SJCRH30 (cell line): ENCODE measurements at places on chromosomes 16 and 17.

DNA sequence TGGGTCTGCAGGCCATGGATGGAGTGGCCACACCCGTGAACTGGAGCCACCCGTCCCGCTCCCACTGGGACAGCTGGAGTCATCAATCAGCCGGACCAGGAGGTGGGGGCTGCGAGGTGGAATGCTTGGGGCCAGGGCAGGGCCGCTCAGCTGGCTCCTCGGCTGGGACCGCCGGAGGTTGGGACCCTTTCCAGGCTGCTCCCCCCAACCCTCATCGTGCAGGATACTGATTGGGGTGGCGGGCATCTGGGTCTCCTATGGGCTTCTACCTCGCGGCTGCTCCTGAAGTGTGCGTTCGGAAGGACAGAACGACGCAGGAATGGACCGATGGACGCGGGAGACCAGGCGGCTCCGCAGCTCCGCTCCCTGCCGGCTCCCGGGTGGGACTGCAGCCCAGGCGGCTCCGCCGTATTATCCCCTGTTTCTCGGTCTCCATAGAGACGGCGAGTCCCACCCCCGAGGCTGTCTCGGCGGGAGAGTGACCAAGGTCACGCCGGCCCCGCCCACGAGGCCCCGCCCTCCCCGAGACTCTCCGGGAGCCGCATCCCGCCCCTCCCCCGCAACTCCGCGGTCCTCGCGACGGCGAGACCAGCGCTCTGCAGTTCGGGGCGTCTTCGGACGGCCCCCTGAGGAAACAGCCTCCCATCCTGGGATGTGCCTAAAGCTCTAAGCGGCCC is at the start of gene TPPP3:
TSS of gene TPPP3 (minus strand) at position 388 of the 677 bp plus-strand sequence. CDS start 2,387 bp downstream, outside the sequence.
- H3K27ac ChIP-seq, result peak within 1 kb of the TSS; percentile 77
- peak; percentile 97 for DNase-seq
- peaks cover 38% of the 10 kb centered on the region for H3K4me1 ChIP-seq
- H3K27me3 ChIP-seq, result no peaks in the 10 kb centered on the region
- H3K4me3 ChIP-seq, result peak within 1 kb of the TSS; percentile 67

- no peak overlapping the region for H3K27ac ChIP-seq
- H3K36me3 ChIP-seq, result no peaks in the 10 kb centered on the region
- H3K27me3 ChIP-seq, result peaks cover 63% of the 10 kb centered on the region
- DNase-seq, result no peak
- H3K4me3 ChIP-seq, result peak overlapping the region; percentile 48
Measured at GRCh38 chr17:20009052-20009301, 182 bp upstream of the SPECC1 start.

DNA sequence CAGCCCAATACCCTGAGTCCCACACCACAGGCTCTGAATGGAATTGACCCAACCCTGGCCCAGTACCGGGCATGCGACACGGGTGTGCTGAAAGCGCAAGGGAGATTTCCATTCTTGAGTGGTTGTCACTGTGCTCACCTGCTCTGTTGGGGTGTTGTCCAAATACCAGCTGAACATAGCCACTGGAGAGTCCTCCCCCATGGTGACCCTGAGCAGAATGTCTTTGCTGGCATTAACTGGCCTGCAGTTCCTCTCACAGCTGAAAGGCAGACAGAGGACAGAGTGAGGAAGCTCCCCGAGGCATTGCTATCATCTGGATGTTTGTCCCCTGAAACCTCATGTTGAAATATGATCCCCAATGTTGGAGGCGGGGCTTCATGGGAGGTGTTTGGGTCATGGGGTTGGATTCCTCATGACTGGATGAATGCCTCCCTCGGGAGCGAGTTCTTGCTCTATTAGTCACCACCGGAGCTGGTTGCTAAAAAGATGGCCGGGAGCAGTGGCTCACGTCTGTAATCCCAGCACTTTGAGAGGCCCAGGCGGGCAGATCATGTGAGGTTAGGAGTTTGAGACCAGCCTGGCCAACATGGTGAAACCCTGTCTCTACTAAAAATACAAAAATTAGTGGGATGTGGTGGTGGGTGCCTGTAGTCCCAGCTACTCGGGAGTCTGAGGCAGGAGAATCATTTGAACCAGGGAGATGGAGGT is 57.3 kb upstream of the BCO1 start:
- no peak overlapping the region for H3K4me3 ChIP-seq
- no peak overlapping the region for H3K27ac ChIP-seq
- DNase-seq, result peak; percentile 92
- no peaks in the 10 kb centered on the region for H3K27me3 ChIP-seq
- no peaks in the 10 kb centered on the region for H3K36me3 ChIP-seq

DNA sequence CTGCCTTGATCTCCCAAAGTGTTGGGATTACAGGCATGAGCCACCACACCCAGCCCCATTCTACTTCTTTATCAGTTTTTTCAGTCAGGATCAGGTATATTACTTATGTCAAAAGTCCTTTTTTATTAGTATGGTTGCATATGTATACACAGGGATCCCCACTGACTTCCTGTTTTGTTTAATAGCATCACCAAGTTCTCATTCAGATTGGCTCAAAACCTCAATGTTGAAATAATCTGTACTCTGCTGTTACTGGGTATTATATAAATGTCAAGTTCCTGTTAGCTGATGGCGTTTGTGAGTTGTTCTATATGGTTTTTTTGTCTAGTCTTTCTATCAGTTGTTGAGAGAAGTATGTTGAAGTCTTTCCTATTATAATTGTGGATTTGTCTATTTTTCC is 168.5 kb downstream of the BCAS3 start:
- H3K4me3 ChIP-seq, result no peak overlapping the region
- DNase-seq, result no peak
- H3K4me1 ChIP-seq, result no peaks in the 10 kb centered on the region
- H3K27me3 ChIP-seq, result no peaks in the 10 kb centered on the region
- no peak overlapping the region for H3K27ac ChIP-seq

DNA sequence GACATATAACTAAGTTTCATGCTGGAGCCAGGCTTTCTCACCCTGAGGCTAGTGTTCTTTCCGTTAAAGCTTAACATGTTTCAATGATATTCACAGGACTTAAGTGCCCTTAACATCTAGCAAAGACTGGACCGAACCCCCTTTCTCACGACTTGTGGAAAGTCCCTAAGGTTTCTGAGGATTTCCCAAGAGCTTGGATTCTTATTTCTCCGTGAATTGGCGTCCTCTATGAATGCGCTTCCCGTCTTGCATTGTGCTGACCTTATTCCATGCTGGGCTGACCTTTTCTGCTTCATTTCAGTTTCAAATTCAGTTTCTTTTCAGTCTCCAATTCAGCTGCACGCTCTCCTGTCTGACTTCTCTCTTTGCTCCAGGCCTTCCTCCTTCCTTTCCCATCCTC is 206.4 kb downstream of the HS3ST3A1 start:
- DNase-seq, result no peak
- H3K27ac ChIP-seq, result no peak overlapping the region
- no peak overlapping the region for H3K4me3 ChIP-seq
- H3K4me1 ChIP-seq, result peaks cover 3% of the 10 kb centered on the region; the same call in 1 of the 2 replicates
- H3K27me3 ChIP-seq, result no peaks in the 10 kb centered on the region

GRCh38 chr16:27932542-27933135 is 130.9 kb downstream of the GSG1L start:
- H3K27ac ChIP-seq, result no peak overlapping the region
- H3K36me3 ChIP-seq, result no peaks in the 10 kb centered on the region
- H3K4me3 ChIP-seq, result no peak overlapping the region
- DNase-seq, result no peak
- no peaks in the 10 kb centered on the region for H3K27me3 ChIP-seq
- H3K4me1 ChIP-seq, result no peaks in the 10 kb centered on the region

- peaks cover 13% of the 10 kb centered on the region; the same call in 1 of the 2 replicates for H3K36me3 ChIP-seq
- no peak overlapping the region for H3K27ac ChIP-seq
- H3K4me3 ChIP-seq, result no peak overlapping the region
- no peak for DNase-seq
Measured at GRCh38 chr17:32157225-32157624, 14.9 kb downstream of the RHOT1 start.

DNA sequence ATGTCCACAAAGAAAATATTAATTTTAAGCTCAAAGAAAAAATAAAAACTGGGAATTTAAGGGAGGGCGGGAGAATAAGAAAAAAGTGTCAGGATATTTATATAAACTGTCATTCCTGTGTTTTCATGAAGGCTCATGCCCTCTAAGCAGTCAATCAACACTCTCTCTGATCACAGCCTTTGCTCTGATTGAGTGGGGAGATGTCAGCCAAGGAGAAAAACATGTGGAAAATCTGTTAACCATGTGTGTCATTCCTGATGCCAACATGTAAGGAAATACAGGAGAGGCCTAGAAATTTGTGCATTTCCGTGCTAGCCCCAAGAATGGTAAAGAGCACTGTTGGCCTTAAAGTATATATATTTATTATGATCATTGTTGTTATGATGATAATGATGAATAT is 137.9 kb upstream of the IRX5 start:
- no peak for DNase-seq
- no peak overlapping the region for H3K4me3 ChIP-seq
- no peaks in the 10 kb centered on the region for H3K27me3 ChIP-seq

- peaks cover 5% of the 10 kb centered on the region for H3K4me1 ChIP-seq
- H3K36me3 ChIP-seq, result no peaks in the 10 kb centered on the region
- no peak overlapping the region for H3K4me3 ChIP-seq
- no peaks in the 10 kb centered on the region for H3K27me3 ChIP-seq
- no peak for DNase-seq
- H3K27ac ChIP-seq, result no peak overlapping the region
Measured at GRCh38 chr17:9140550-9141424, 119.5 kb downstream of the NTN1 start.

DNA sequence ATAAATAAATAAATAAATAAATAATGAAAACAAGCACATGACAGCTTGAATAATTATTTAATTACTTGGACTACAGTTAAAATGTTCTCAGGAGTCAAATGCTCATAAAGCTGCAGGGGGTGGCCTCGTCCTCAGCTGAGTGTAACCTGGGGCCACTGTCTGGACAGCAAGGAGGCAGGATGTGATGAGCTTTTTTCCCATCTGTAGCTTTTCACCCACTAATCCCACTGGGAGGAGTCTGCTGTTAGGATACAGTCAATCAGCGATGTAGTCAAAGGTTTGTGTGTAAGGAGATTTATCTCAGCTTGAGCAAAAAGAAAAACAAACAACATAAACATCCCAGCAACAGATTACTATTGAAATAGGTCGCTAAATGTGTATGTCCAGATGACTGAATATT is 22.5 kb downstream of the ZCCHC14 start:
- H3K4me1 ChIP-seq, result peaks cover 5% of the 10 kb centered on the region
- H3K36me3 ChIP-seq, result no peaks in the 10 kb centered on the region
- no peaks in the 10 kb centered on the region for H3K27me3 ChIP-seq
- H3K27ac ChIP-seq, result no peak overlapping the region
- H3K4me3 ChIP-seq, result no peak overlapping the region
